Hematopoietic multipotent progenitor cell treated with erythropoietin and hydrocortisone succinate and interleukin-3 and kit ligand, for 15 days (in vitro differentiated cells): ENCODE measurements at places on chromosomes 3 and 15.

DNA sequence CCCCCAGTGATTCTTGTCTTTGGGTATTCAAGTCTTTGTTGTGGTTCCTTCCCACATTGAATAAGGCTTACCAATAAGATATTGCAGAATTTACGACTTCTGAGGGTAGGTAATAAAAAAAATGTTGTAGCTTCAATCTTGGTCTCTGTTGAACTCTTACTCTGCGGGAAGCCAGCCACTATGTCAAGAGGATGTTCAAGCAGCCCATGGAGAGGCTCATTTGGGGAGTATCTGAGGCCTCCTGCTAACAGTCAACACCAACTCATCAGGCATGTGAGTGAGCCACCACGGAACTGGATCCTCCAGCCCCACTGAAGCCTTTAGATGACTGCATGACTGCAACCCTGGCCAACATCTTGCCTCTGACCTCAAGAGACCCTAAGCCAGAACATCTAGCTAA, 3.2 kb upstream of the TBC1D23 start:
- no peak for DNase-seq

GRCh38 chr3:30616347-30617027, 10.1 kb downstream of the TGFBR2 start:
- DNase-seq = no peak

DNA sequence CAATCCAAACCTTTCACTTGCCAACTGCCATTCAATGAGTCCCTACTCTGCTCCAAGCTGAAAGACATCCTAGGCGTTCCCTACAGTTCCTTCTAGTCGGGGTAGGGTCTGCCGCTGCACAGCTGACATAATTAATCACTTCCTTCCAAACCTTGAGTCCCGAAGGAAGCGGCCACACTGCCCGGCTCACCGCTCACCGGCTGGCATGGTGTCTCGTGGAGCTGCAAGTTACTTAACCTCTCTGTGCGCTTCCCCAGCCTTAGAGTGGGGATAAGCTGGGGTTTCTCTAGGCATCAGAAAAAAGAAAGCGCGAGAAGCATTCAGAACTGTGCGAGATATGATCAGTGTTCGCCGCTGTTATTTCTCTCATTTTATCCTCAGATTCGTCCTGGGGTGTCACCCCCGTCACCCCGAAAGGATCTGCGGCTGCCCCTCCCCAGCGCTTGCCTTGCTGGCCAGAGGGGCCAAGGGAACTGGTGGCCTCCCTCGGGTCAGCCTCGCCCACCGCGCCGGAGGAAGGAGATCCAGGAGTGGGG, 748 bp downstream of the MRPS25 start:
- peak; percentile 13 for DNase-seq

- no peak for DNase-seq
These were observed 164.3 kb downstream of the MCTP2 start for GRCh38 chr15:94395640-94396039.

GRCh38 chr15:61441891-61442290, 212.8 kb upstream of the RORA start:
- DNase-seq = no peak

DNA sequence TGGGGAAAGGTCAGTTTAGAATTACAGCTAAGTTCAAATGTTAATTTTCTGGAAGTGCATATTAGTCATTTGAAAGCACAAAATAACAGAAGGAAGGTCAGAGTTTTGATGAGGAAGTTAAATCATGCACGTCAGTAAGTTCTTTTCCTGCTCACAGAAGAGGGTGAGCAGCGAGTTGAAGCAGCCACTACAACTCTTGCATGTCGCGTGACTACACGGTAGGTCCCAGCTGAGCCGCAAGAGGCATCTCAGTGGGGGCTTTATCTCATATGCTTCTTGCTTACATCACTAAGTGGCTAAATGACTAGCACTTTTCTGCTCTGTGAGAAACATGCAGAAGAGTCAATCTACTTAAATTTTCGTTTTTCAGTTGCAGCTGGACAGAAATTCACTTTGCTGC, 21.3 kb upstream of the SEC62 start:
- DNase-seq = peak; percentile 92

DNA sequence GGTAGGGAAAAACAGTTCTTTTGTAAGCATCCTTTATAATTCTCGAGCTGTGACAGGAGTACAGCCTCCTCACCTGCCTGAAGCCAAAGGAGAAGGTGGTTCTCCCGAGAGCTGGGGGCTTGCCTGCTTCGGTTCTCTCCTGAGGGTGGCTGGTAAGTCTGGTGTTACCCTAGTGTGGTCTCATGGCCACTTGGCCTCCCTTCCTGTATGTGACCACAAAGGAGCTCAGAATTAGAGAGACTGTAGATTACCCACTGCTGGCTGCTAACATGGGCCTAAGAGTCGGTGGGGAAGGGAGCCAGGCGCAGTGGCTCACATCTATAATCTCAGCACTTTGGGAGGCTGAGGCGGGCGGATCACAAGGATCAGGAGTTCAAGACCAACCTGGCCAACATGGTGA, 12.6 kb downstream of the PDHB start:
- DNase-seq = no peak
